ENCODE measurements at places on chromosomes 12 and 14.

DNA sequence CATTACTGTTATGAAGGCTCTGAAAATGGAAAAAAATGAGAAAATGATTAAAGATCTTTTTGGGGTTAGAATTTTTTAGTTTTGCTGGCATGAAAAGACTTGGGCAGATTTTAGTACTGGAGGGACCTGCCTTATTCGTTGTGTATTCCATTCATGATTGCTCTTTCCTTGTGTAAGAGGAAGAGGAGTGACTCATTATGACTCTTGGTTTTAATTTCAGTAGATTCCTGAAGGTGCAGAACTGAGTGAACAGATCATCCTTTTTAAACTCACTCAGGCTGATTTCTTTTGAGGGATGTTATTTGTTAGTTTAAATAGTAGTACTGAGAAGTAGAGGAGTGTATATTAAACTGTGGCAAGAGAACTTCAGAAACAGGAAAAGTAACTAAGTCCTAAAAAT is 41.6 kb downstream of the AKAP6 start:
- no peak for DNase-seq

GRCh38 chr12:116415408-116416108 is 138.1 kb upstream of the MED13L start:
- no peak for DNase-seq

DNA sequence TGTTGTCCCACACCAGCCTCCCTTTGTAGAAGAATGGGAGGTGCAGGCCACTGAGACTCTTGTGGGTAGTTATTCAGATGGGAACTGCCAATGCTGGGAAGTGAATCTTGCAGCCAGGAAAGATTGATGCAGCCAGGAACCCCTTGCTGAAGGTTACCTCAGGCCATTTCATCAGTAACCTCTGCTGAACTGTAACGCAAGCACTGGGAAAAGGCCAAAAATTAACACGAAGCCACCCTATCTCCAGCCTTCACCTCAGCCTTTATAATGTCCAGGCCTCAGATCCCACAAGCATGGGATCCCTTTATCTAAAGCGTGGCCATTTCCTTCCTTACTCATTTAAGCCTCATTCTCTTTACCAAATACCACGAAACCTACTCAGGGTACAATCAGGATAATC is 211.1 kb downstream of the SPTSSA start:
- no peak for DNase-seq

DNA sequence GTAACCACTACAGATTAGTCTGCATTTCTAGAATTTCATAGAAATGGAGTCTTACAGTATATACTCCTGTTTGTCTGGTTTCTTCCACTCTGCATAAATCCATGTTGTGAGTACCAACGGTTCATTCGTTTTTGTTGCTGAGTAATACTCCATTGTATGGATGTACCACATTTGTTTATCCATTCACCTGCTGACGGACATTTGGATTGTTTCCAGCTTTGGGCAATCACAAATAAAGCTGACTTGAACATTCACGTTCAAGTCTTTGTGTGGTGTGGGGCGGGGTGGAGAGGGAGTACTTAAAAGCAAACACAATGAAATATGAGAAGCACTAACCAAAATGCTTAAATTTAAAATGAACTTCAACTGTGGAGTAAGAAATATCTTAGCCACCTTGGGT is 7.1 kb downstream of the HECTD4 start:
- DNase-seq: no peak

GRCh38 chr12:27828196-27828595 is 48.2 kb upstream of the MANSC4 start:
- DNase-seq: no peak

DNA sequence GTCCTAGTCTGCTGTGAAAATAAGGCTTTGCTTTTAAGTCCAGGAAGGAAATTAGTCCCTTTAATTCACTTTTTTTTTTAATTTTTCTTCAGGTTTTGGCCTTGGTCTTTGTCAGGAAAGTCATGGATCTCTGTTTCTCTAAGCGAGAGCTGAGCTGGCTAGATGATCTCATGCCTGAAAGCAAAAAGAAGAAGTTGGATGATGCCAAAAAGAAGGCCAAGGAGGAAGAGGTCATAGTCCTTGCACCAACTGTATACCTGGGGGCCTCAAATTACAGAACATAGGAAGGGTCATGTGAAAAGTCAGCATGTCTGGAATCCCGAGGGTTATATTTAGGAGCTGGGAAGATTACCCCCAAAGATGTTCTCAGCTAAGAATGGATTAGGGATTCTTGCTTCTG is 72.3 kb downstream of the SLC4A8 start:
- no peak for DNase-seq

GRCh38 chr12:41531147-41531829 is 343.2 kb downstream of the PDZRN4 start:
- no peak for DNase-seq

DNA sequence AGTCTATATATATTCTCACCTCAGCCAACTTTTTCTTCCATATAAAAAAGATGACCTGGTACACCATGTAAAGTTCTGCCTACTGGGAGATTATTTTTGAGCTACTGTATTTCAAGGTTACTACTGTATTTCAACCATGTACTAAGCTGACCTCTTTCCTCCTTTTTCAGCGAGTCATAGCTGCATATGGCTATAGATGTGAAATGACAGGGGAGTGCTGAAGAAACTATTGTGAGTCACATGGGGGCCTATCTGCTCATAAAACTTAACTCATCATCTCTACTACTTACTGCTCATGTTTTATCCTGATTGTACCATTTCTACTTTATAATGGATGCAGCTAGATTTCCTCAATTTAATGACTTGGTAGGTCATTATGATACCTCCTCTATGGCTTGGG is 571.4 kb upstream of the ATP2B1 start:
- no peak for DNase-seq

GRCh38 chr14:34376649-34377267 is 85.3 kb downstream of the SPTSSA start:
- DNase-seq: no peak

GRCh38 chr12:62466018-62466593 is 520 bp upstream of the MON2 start:
- DNase-seq: no peak

DNA sequence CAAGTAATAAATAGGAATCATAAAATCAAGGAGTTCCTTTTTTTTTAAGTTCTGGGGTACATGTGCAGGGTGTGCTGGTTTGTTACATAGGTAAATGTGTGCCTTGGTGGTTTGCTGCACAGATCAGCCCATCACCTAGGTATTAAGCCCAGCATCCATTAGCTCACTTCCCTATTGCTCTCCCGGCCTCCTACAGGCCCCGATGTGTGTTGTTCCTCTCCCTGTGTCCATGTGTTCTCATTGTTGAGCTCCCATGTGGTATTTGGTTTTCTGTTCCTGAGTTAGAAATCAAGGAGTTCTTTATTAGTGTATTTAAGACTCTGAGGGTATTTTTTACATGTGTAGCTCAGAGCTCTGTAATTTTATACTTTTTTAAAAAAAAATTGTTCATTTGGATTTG is 86.0 kb downstream of the SCFD1 start:
- DNase-seq: no peak

DNA sequence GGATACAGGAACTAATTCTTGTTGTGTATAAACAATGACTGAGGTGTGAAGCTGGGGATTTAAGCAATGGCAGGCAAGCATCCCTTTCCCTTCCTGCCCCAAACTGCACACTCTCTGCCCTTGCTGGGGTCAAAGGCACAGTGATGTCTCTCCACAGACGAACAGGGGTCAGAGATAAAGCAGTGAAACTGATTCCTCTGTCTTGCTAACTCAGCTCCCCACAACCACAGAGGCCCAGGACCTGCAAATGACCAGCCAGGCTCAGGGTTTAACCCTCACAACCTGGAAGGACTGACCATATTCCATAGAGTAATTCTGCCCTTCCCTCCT is 67.2 kb downstream of the CCDC88C start:
- DNase-seq: no peak

GRCh38 chr12:102061096-102061559 is 663 bp downstream of the WASHC3 start:
- DNase-seq: no peak

DNA sequence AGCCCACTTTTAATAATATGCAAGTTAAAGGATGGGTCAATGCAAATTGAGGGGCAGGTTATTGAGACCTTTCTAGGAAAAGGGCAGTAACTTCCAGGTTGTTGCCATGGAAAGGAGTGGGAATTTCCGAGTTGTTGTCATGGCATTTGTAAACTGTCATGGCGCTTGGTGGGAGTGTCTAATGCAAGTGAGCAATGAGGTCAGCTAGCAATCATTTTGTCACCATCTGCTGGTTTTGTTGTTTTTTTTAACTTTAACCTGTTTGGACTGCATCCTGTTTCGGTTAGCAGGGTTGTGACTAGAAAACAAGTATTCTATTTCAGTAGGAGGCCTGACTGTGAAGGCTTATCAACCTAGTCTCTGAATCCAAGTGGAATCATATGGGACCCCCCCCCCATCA is 85.8 kb upstream of the TSPAN11 start:
- DNase-seq: no peak

GRCh38 chr12:74794522-74794921 is 256.9 kb downstream of the ATXN7L3B start:
- DNase-seq: no peak
